ENCODE measurements at places on chromosomes 3 and 15. TPM values are rescaled to one million over a fixed set of nuclear protein-coding genes. Genes with fewer than 3 reads are reported as not detected.

DNA sequence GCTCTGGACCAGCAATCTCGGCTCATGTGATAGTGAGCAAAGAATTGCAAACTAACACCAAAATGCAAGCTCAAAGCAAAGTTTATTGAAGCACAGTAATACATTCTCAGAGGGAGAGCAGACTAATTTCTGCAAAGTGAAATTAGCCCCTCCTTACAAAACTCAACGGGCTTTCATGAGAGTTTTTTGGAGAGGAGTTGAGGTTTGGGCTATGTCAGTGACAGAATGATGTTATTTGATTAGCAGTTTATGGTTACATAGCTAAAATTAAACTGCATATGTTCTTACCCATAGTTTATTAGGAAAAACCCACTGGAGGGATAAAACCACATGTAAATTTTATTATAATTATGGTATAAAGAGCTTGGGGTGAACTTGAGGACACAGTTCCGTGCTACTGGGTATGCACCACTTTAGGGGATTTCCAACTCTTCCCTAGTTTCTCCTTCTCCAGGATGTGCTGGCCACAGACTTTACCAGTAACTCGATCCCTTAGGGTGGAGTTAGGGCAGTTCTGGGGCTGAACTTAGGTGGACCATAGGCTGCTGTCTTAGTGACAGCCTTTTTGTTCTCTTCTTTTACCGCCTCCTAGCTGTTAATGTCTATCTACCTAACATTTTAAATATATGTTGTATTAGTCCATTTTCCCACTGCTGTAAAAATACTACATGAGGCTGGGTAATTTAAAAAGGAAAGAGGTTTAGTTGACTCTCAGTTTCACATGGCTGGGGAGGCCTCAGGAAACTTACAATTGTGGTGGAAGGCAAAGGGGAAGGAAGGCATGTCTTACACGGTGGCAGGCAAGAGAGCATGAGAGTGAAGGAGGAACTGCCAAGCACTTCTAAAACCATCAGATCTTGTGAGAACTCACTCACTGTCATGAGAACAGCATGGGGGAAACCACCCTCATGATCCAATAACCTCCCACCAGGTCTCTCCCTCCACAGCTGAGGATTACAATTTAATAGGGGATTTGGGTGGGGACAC is 8.9 kb upstream of the AADACL2 start:
- no peaks in the 10 kb centered on the region for H3K36me3 ChIP-seq
- no peak for DNase-seq
- H3K4me3 ChIP-seq = no peak overlapping the region
- H3K4me1 ChIP-seq = no peaks in the 10 kb centered on the region

DNA sequence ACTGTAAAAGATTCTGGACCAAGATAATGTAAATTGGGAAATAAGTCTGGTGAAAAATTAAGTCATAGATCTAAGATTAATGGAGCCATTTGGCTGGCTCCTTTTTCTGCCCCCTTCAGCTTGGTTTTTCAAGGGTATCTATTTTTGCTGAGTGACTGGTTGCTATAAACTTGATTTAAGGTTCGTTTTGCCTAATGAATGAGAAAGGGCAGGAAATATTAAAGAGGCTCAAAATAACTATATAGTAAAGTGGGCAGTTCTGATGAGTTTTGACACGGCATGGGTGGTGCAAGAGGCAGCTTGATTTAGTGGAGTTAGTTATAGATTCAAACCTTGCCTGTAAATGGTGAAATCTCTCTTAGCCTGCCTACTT is 140.7 kb downstream of the STAC start:
- no peak for DNase-seq
- no peak overlapping the region for H3K27ac ChIP-seq
- no peaks in the 10 kb centered on the region for H3K27me3 ChIP-seq
- no peaks in the 10 kb centered on the region for H3K36me3 ChIP-seq

The CCR2 gene
- 0.44 TPM for total RNA-seq

The HCLS1 gene
- 10.2 TPM for total RNA-seq

The STAC gene
- total RNA-seq = 4.5 TPM

The CCDC13 gene
- 2.7 TPM for total RNA-seq

All from spinal cord (tissue), 10 donors.